ENCODE measurements at places on chromosomes 3 and 15.
A peak's percentile ranks its signal among the peaks of the same experiment; 100 is the strongest.

DNA sequence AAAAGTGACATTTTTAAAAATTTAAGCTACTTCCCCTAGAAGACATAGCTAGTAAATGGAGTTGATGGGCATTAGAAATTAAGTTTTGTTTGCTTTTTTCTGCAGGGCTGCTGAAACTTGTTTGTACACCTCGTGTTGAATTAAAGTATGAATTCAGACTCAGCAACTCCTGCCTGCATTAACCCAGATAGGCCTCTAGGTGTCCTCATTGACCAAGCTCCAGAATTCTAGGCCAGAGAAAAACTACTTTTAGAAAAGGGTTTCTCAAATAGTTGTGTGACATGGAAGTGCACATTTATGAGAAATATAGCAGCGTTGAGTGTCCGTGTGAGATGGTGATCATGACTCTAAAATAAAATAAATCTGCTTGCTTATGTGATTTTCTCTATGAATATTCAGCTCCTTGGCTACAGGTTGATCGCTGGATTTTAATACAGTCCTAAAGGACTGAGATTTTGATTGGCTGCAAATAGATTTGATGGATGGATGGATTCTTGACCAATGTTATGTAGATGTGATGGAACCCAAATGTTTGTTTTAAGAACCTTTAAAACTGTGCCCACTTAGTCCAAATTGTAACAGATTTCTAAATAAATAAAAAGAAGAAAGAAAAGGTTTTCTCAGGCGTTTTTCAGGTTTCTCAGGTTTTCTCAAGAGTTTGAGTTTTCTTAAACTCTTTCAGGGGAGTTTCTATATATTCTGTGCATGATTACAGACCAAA, 39.4 kb upstream of the LMOD3 start:
- no peak overlapping the region for H3K27ac ChIP-seq
- DNase-seq = no peak
- H3K4me3 ChIP-seq = no peak overlapping the region
- H3K36me3 ChIP-seq = no peaks in the 10 kb centered on the region
- no peaks in the 10 kb centered on the region for H3K27me3 ChIP-seq

- H3K27ac ChIP-seq = peak overlapping the region; percentile 96
- peaks cover 12% of the 10 kb centered on the region for H3K4me1 ChIP-seq
- no peaks in the 10 kb centered on the region for H3K27me3 ChIP-seq
- H3K4me3 ChIP-seq = peak overlapping the region; percentile 79
- DNase-seq = no peak
- H3K36me3 ChIP-seq = no peaks in the 10 kb centered on the region
Observed at GRCh38 chr15:98648654-98649471, 524 bp downstream of the IGF1R start.

DNA sequence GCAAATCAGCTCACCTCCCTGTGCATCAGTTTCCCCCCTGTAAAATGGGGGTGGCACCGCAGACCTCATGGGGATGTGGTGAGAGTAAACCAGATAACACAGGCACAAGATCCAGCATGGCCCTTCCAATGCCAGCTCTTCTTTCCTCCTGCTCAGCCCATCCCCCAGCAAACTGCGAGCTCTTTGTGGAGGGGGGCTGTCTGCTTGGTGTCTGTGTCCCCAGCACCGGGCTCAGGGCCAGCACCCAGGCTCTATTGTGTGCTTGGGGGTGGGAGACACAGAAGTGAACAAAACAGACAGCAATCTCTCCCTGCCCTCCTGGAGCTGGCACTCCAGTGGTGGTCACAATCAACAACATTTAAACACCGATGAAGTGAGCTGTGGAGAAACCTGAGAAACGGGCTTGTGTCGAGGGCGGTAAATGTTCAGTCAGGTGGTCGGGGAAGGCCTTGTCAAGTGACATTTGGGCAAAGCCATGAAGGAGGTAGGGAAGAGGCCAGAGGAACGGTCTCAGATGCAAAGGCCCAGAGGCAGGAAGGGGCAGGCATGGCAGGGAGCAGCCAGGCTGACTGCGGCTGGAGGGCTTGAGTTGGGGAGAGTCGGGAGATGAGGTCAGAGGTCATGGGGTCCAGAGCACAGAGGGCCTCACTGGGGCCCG, 28.4 kb downstream of the GRIP2 start:
- H3K27ac ChIP-seq = no peak overlapping the region
- no peak overlapping the region for H3K4me3 ChIP-seq
- no peak for DNase-seq
- H3K36me3 ChIP-seq = no peaks in the 10 kb centered on the region

DNA sequence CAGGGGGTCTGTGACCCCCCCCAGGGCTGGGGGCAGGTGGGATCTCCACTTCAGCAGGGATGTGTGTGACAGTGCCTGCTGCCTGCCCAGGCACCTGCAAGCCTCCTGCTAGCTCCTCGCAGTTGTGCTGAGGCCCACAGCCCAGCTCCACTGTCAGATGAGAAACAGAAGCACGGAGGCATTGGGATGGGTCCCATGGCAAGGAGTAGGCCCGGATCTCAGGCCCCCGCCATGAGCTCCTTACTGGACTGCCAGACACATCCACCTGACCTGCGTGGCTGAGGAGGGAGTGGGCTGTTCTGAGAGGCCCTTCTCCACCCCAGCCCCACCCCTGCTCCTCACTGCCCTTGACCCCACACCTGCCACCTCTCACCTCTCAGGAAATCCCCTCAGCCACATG, 18.2 kb upstream of the SKOR1 start:
- H3K27me3 ChIP-seq = no peaks in the 10 kb centered on the region
- H3K4me3 ChIP-seq = no peak overlapping the region
- no peak for DNase-seq
- peaks cover 38% of the 10 kb centered on the region for H3K36me3 ChIP-seq

DNA sequence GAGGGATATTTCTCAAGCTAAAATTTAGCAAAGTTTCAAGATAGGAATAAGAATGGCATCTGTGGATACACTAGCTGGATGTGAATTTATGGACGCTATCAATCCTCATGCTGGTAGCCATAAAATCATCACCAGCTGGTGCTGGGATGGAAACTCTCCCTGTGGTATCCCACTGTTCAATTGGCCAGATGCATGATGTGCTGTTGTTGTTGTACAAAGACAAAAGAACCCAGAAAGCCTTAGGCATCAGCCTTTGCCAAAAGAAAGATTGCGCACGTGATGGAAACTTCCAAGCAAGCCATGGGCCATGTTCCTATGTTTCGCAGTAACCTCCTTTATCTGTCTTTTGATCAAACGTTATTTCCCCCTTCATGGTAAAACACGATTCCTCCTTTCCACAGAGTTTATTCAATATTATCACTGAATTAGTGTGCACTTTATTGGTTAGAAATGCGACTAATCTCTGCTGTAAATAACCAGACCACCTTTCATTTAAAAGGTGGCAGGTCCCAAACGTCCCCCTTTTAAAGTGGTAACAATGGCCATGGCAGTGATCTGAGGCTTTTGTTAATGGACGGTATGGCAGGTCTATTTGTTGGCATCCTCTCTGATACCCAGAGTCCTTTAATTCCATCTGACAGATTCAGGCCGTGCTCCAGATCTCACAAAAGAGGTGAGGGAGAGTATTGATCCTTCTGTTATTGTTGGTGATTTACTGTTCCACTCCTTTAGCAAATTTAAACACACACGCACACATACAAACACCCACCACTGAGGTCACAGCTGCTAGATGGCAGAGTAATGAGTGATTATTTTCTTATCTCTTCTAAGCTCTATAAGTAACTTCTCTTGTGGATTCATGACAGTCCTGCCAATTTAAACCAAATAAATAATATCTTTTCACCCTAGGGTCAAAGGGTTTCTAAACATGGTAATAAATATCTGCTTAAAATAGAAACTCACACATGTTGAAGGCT, 291.2 kb upstream of the KCNMB2 start:
- H3K4me3 ChIP-seq = no peak overlapping the region
- H3K4me1 ChIP-seq = no peaks in the 10 kb centered on the region
- H3K27me3 ChIP-seq = no peaks in the 10 kb centered on the region
- H3K36me3 ChIP-seq = no peaks in the 10 kb centered on the region
